Naive B cell (primary cell): ENCODE measurements at places on chromosomes 7 and 10.

GRCh38 chr7:27138985-27139333 is 4.5 kb downstream of the HOXA5 start:
- no peak for DNase-seq

DNA sequence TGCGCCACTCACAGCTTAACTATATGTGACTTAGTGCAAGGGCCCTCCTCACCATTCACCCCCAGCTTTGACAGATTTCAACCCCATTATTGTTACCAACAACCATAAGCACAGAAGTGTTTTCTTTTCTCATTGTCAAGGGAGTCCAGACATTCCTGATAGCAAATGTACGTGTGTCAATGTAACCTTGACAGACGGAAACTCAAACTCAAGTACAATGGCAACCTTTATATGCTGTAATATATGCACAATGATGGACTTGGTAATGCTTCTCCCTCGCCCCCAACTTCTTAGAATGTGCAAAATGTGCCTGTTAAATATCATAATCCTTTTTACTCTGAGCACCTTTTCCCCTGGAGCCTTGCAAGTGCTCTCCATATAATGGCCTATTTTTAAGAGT is 34.7 kb downstream of the CYCS start:
- no peak for DNase-seq

DNA sequence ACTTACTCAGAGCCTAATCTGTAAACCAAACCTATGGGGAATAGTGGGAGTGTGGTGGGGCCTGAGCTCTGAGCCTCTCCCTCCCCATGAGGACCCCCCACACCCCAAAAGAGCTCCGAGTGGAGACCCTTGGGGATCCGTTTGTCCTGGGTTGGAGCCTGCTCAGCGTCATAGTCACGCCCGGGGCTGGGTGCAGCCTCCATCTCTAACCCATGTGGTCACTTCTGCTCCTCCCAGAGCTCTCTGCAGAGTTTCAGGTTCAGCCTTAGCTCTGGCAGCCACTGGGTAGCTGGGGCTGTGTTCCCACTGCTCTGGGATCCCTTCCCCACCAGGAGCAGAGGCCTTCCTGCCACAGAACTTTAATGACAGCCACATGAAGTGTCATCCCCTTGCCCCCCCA is 25.9 kb downstream of the PFKFB3 start:
- no peak for DNase-seq

DNA sequence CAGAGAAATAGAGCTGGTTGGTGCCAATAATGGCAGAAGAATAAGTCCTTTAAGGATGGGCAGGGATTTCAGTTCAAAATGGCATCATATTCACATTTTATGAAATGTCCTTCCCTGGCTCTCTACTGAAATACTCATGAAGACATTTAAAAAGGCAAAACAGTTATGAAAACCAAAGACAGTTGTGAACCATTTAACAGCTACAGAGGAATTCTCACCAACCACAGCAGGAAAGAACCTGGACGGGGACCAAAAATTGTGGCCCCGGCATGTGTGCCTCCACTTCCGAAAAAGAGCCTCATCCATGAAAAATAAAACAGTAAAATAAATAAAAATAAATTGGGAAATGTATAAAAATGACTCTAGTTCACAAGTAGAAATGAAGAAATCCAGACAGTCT is 539.5 kb downstream of the SUGCT start:
- DNase-seq: no peak

DNA sequence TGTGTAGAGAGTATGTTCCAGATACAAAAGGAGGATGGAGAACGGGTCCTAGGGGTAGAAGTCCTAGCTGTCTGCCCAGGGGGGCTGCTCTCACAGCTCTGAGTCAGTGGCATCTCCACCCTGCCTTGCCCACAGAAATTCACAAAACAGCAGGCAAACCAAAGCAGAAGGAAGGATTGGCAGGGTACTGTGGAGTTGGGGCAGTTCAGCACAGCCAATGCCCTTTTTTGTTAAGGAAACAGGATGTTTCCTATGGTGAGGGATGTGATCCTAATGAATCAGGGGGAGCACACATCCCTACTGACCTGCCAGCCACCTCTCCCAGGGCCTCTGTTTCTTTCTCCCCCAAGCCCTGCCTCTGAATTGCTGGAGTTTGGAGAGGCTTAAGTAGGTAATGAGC is 457.6 kb downstream of the PLXNA4 start:
- DNase-seq: no peak

DNA sequence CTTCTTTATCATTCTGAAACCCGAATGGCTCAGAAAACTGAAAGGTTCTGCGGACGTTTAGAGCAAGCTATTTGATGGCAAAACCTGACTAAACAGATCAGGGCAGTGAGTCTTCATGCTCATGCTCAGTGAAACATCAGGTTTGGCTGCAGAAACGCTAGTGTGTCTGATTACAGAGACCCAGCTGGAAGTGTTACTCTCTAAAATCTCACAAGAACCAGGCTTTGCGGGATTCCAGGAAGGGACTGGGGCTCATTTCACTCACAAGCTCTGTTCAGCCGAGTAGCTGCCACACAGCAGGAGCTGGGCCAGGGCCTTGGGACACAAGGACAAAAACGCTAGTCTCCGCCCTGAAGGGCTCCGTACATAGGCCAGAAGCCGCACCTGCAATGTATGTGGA is 2.9 kb downstream of the PITRM1 start:
- DNase-seq: no peak

- DNase-seq: no peak
Observed at GRCh38 chr10:106395041-106395749, 769.3 kb downstream of the SORCS1 start.

GRCh38 chr10:88131511-88132139 is 268.2 kb downstream of the PTEN start:
- no peak for DNase-seq

GRCh38 chr10:124696446-124697392 is 47.5 kb downstream of the FAM53B start:
- DNase-seq: peak; percentile 40

- no peak for DNase-seq
Observed at GRCh38 chr7:25852939-25853271, 299.1 kb upstream of the NFE2L3 start.

DNA sequence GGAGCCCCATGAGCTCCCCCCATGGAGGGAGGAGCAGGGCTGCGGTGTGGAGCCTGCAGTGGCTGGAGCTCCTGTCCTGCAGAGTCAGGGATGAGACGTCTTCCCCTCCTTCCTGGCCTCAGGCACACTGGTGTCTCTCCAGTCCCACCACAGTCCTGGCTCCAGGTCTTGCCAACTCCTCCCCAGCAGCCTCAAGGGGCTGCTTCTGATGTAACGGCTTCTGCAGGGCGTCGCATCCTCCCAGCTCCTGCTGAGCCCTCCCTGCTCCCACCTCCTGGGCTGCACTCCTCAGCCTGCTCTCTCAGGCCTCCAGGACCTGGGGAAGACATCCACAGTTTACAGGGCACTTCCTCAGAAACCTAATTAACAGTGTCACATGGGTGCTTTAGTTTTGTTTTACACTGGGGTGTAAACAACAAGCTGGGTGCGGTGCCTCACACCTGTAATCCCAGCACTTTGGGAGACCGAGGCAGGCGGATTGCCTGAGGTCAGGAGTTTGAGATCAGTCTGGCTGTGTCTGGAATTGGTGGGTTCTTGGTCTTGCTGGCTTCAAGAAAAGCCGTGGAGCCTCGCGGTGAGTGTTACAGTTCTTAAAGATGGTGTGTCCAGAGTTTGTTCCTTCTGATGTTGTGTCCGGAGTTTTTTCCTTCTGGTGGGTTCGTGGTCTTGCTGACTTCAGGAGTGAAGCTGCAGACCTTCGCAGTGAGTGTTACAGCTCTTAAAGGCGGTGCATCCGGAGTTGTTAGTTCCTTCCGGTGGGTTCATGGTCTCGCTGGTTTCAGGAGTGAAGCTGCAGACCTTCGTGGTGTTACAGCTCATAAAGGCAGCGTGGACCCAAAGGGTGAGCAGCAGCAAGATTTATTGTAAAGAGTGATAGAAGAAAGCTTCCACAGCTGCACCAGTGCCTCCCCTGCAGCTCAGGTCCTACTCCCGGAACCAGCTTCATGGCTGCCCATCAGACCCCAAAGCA is 95.0 kb downstream of the PAXIP1 start:
- DNase-seq: no peak
